Right ventricle myocardium superior (tissue), 1 donor: ENCODE measurements at places on chromosomes 2 and 18. TPM values are rescaled to one million over a fixed set of nuclear protein-coding genes. Genes with fewer than 3 reads are reported as not detected.

- DNase-seq = peak; percentile 93
These were observed at the start of gene RASGRP3 for GRCh38 chr2:33476131-33476792. Gene RASGRP3 (plus strand): TSS chr2:33476649. CDS start chr2:33515137, 38,488 bp downstream.

GRCh38 chr2:210480079-210480478 lies 3.5 kb upstream of the LANCL1 start:
- DNase-seq = no peak

GRCh38 chr2:149028377-149028776 lies 10.1 kb upstream of the LYPD6B start:
- no peak for DNase-seq

GRCh38 chr2:198991431-198991830 lies 466.3 kb downstream of the SATB2 start:
- DNase-seq = no peak

- DNase-seq = no peak
These were observed 81.0 kb downstream of the TAF4B start for GRCh38 chr18:26307161-26307773.

- DNase-seq = no peak
These were observed 315.6 kb downstream of the LPIN1 start for GRCh38 chr2:12062053-12062395.

DNA sequence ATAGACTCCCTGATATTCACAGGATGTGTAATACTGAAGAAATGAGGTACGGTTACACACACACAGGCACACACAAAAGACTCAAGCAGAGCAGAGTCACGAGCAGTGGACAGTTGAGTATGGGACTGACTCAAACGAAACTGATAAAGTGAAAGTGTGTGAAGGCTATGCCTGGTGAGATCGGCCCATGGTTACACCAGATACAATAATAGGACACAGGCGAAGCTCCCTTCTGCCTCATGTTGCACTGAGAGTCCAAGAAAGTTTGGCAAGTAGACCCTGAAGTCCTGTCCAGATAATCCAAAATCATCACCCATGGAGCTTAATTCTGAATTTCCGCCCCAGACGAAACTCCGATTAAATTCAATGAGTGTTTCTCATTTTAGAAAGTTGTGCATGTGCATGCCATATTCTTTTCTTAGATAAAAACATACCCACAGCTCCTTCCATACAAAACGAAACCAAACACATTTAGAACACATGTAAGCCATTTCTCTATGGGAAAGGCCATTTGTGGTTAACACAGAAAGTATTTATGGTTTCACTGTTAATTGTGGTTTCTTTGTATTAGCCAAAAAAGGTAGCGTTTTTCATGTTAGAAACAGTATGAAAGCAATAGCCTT lies 567.6 kb downstream of the PLCL1 start:
- DNase-seq = no peak

DNA sequence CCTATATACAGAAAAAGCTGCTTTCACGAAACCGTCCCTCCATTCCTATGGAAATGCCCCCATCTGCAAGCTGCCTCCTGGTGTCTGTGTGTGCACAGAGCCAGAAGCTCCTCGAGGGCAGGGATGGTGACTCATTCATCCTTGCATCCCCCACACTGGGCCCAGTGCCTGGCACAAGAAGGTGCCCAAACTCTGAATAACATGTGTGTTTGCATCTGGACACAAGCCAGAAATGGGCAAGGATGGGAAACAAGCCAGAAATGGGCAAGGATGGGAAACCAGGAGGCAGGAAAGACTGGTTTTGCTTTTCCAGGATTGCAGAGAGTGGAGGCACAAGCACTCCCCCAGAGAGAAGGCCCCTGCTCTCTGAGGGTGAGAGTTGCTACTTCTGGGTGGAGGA lies 313.9 kb downstream of the CELF4 start:
- no peak for DNase-seq

GRCh38 chr2:56334622-56335021 lies 150.8 kb downstream of the CCDC85A start:
- DNase-seq = no peak

DNA sequence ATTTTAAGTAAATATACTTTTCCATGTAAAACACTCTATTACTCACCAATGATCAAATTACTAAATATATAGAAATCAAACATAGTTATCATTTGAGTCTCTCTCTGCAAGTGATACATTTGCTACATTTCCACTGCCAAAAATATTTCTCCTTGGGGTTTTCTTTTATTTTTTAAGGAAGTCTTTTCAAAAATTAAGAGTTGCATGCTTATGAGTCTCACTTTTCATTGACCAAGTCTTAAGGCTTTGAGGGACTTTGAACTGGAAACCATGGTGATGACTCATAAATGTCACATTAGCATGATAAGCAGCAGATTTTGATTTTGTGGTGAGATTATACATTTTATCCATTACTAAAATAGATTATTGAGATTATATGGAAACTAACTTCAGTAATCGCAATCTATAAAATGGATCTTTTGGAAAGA lies 152.9 kb downstream of the FAM124B start:
- DNase-seq = no peak

DNA sequence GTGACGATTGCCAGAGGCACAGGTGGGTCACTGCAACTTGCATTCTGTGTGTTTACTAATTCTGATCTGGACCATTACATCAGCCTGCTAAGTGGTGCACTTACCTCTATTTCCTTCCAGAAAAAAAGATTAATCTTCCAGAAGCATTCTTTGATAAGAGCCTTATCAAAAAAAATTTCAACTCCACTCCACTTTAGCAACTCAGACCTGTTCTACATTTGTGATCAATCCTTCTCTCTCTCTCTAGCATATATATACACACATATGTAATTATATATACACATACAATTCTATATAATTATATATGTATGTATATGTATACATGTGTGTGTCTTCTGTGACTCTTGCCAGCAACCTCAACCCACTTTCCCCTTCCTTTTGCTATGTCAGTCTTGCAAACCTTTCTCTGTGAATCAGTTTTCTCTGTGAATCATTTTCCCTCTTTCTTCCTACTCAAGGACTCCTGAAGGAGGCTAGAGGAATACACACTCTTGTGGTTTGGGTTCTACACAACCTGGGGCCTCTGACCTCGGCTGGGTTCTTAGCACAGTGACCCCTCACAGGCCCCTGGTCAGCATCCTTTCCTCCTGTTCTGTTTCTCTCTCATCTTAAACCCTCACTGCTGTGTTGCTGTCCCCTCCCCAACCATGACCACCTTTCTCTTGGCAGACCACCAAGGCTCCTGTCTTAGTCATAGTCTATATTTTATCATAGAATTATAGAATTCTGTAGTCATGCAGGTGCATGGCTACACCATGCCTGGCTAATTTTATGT lies 130.4 kb upstream of the PELI1 start:
- DNase-seq = no peak

GRCh38 chr18:62781893-62782292 lies 66.6 kb downstream of the PHLPP1 start:
- DNase-seq = no peak

- DNase-seq = no peak
These were observed 224.5 kb downstream of the TTC32 start for GRCh38 chr2:19677215-19677777.

DNA sequence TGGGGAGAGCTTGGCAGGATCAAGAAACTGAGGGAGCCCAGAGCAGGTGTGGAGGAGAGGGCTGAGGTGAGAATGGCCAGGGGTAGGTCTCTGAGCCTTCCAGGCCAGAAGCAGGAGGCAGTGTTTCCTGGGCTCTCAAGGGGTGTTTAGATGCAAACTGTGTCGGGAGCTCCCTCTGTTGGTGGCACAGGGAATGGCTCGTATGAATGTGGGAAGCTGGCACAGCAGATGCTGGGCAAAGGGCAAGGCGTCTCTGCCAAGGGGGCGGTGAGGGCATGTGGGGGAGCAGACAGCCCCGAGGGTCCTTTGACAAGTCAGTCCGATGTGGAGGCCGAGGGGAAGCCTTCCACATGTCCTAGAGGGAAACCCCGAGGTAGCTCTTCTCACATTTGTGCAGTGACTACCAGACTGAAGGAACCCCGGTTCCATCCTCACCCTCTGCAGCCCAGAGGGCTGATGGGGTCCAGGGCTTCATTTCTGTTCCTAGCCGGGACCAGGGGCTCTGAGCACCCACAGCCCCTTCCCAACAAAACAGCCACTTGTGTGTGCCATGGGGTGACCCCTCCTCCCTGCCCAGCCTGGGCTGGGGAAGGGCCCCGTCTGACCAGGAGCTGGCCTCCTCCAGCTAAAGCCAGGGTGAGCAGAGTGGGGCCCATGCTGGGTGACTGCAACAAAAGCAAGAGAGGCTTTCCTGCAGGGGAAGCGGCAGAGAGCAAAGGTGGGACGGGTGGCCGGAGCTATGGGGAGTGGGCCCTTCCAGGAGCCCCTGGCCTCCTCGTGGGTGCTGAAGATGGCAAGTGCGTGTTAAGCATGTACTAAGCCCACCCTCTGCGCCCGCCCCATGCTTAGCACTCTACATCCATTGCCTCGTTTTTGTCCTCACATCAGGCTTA lies 103.4 kb downstream of the SEPTIN10 start:
- DNase-seq = peak; percentile 85

Gene SPATA3
- total RNA-seq = not detected

Gene CERKL
- total RNA-seq = not detected

Gene TMEM178A
- total RNA-seq = 1.9 TPM

Gene FHL2
- total RNA-seq = 1,567 TPM

Gene COL4A3
- 5.8 TPM for total RNA-seq
